Stimulated activated CD4-positive, alpha-beta T cell treated with anti-CD3 and anti-CD28 coated beads, Interleukin-15, amount 100 ng/mL, for 1 hour (primary cell): ENCODE measurements at places on chromosomes 4 and X.

- no peak for DNase-seq
These were observed 819.1 kb upstream of the EPHA5 start for GRCh38 chr4:66489370-66489769.

- DNase-seq, result no peak
These were observed 102.5 kb upstream of the MYOZ2 start for GRCh38 chr4:119032921-119033685.

DNA sequence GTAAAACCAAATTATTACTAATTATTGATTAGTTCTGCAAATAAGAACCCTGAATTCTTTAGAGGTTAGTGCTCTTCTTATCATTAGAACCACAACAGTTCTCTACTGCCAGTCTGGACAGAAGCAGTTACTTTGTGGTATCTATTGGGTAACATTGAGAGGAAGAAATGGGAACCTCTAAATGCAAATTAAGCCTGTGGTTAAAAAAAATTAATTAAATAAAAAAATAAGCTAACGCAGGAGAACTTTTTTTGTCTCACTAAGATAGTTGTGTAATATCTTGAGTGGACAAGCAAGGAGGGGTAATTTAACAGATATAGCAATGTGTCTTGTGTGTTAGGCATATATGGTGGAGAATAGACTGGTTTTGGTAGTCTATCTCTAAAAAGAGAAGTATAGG is 32.9 kb upstream of the TET2 start:
- DNase-seq, result no peak

DNA sequence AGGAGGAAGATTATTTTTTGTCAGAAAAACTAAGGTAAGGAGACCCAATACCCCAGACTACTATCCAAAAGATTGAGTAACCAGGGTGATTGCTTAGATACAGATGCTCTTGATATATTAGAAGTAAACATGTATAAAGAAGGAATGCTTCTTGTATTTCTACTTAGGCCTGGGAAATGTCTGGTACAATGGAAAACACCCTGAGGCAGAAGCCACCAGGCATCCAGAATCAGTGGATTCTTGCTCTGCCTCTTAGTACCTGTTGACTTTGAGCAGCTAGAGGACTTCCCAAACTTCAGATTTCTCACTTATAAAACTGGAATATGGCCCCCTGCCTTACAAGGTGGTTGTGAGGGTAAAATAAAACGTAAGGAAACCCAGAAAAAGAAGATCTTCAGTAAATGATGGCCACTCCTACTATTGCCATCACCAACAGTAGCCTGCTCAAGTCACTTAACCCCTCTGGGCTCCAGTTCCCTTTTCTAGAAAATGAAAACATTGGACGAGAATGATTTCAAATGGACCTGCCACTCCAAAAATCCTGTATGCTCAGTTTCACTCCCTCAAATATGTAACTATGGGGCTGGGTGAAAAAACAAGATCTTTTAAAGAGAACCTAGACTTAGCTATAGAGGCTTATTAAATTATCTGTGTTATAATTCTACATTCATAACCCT is 56.6 kb downstream of the AMELX start:
- DNase-seq, result no peak

GRCh38 chrX:104668550-104668949 is 102.6 kb downstream of the IL1RAPL2 start:
- DNase-seq, result no peak

DNA sequence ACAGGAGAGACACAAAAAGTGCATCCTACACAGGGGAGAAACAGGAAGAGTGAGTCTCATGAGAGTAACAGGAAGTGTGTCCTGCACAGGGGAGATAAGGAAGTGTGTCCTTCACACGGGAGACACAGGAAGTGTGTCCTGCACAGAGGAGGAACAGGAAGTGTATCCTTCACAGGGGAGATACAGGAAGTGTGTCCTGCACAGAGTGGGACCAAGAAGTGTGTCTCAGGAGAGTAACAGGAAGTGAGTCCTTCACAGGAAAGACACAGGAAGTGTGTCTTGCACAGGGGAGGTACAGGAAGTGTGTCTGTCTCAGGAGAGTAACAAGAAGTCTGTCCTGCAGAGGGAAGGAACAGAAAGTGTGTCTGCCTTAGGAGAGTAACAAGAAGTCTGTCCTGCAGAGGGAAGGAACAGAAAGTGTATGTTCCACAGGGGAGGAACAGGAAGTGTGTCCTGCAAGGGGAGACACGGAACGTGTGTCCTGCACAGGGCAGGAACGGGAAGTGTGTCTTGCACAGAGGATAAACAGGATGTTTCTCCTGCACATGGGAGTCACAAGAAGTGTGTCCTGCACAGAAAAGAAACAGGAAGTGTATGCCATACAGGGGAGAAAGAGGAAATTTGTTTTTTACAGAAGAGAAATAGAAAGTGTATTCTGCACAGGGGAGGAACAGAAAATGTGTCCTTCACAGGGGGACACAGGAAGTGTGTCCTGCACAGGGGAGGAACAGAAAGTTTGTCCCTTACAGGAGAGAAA is 102.0 kb downstream of the ARSF start:
- no peak for DNase-seq

GRCh38 chr4:8026453-8026852 is 86.8 kb upstream of the AFAP1 start:
- no peak for DNase-seq

DNA sequence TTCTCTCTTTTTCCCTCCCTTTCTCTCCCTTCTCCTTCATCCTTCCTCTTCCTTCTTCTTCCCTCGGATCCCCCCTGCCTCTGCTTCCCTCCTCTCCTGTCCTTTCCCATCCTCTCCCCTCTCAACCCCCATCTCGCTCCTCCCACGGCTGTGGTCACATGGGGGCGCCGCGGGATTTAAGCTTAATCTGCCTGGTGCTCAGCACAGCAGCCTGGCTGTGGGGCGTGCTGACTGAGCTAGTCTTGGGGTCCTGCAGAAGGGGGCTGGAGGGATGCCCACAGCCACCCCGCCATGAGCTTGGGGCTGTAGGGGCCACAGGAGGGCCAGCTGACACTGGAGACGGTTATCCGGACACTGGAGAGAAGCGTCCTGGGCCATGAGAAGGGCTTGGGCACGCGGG is 10.7 kb downstream of the SMIM10L2A start:
- no peak for DNase-seq

DNA sequence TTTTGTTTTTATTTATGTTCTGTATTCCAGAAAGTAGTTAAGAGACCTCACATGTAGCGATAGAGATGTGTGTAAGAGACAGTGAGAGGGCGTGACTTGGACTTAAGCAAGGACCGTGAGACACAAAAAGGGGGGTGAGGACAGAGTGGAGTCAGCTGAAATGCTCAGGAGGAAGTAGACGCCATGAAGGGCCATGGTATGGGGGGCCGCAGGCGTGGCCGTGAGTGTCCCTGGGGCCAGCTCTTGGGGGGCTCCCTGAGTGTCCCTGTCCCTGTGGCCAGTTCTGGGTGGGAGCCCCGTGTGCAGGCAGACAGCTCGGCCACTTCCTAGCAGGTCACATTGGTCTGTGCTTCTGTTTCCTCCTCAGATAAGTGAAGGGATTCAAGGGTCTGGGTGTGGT is 23.0 kb upstream of the MSANTD1 start:
- DNase-seq, result no peak

GRCh38 chr4:153081006-153081580 is 123.2 kb upstream of the TRIM2 start:
- no peak for DNase-seq
